ENCODE measurements at places on chromosomes 1 and 21.

GRCh38 chr1:2866422-2867086 lies 65.1 kb upstream of the TTC34 start:
- H3K27me3 ChIP-seq: no peaks in the 10 kb centered on the region
- no peaks in the 10 kb centered on the region for H3K4me1 ChIP-seq
- DNase-seq: no peak
- no peaks in the 10 kb centered on the region for H3K36me3 ChIP-seq

DNA sequence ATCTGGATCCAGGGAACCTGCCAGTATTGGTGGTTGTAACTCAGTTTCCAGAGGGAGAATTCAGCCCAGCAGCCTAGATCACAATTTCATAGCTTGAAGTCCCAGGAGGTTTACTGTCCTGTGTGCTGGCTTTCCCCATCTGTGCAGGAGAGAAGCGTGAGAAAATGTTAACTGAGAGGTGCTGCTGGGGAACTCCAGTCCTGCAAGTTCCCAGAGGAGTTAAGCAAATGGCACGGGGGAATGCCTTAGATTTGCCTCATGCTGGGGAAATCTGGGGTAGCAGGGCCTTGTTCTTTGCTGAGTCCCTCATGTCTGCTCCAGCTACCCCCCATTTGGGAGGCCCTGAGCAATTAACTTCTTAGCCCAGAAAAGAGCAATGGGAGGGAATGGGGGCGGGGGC lies 25.1 kb upstream of the SLAMF6 start:
- H3K4me1 ChIP-seq: no peaks in the 10 kb centered on the region
- H3K27me3 ChIP-seq: no peaks in the 10 kb centered on the region
- H3K36me3 ChIP-seq: no peaks in the 10 kb centered on the region

- H3K27ac ChIP-seq: no peak overlapping the region
- H3K36me3 ChIP-seq: peaks cover 29% of the 10 kb centered on the region
- no peak overlapping the region for H3K4me3 ChIP-seq
- no peak for DNase-seq
- H3K4me1 ChIP-seq: peaks cover 10% of the 10 kb centered on the region
Observed at GRCh38 chr1:15531682-15532081, 5.0 kb downstream of the DNAJC16 start.

- no peaks in the 10 kb centered on the region for H3K27me3 ChIP-seq
- no peak overlapping the region for H3K27ac ChIP-seq
- H3K4me1 ChIP-seq: no peaks in the 10 kb centered on the region
- no peak for DNase-seq
- no peaks in the 10 kb centered on the region for H3K36me3 ChIP-seq
Observed at GRCh38 chr1:212182171-212182570, 103.0 kb upstream of the PPP2R5A start.

GRCh38 chr1:29499104-29499650 lies 262.9 kb downstream of the PTPRU start:
- no peaks in the 10 kb centered on the region for H3K27me3 ChIP-seq
- no peak overlapping the region for H3K27ac ChIP-seq
- no peak overlapping the region for H3K4me3 ChIP-seq
- H3K4me1 ChIP-seq: no peaks in the 10 kb centered on the region

GRCh38 chr1:111221633-111222291 lies 5.8 kb upstream of the CHI3L2 start:
- H3K36me3 ChIP-seq: no peaks in the 10 kb centered on the region
- H3K4me3 ChIP-seq: no peak overlapping the region
- H3K27me3 ChIP-seq: no peaks in the 10 kb centered on the region
- DNase-seq: no peak
- H3K27ac ChIP-seq: no peak overlapping the region
- H3K4me1 ChIP-seq: peaks cover 4% of the 10 kb centered on the region

- H3K36me3 ChIP-seq: peaks cover 7% of the 10 kb centered on the region
- H3K27me3 ChIP-seq: no peaks in the 10 kb centered on the region
- H3K4me1 ChIP-seq: no peaks in the 10 kb centered on the region
- H3K27ac ChIP-seq: no peak overlapping the region
Observed at GRCh38 chr1:168007691-168008090, 70.8 kb upstream of the MPC2 start.

- H3K27me3 ChIP-seq: no peaks in the 10 kb centered on the region
- no peak overlapping the region for H3K4me3 ChIP-seq
- H3K4me1 ChIP-seq: no peaks in the 10 kb centered on the region
- H3K27ac ChIP-seq: no peak overlapping the region
Observed at GRCh38 chr1:199124351-199124750, 485.5 kb downstream of the PTPRC start.

GRCh38 chr1:229461032-229461668 lies 27.3 kb upstream of the ACTA1 start:
- H3K27ac ChIP-seq: no peak overlapping the region
- H3K27me3 ChIP-seq: no peaks in the 10 kb centered on the region
- DNase-seq: no peak
- H3K4me3 ChIP-seq: no peak overlapping the region
- peaks cover 88% of the 10 kb centered on the region for H3K36me3 ChIP-seq
- H3K4me1 ChIP-seq: no peaks in the 10 kb centered on the region

- H3K27ac ChIP-seq: no peak overlapping the region
- no peak for DNase-seq
- H3K4me1 ChIP-seq: no peaks in the 10 kb centered on the region
- no peak overlapping the region for H3K4me3 ChIP-seq
- peaks cover 6% of the 10 kb centered on the region for H3K36me3 ChIP-seq
- H3K27me3 ChIP-seq: no peaks in the 10 kb centered on the region
Observed at GRCh38 chr1:44251486-44251885, 38.2 kb downstream of the DMAP1 start.

- no peaks in the 10 kb centered on the region for H3K4me1 ChIP-seq
- no peak overlapping the region for H3K4me3 ChIP-seq
- no peak overlapping the region for H3K27ac ChIP-seq
- no peaks in the 10 kb centered on the region for H3K36me3 ChIP-seq
- H3K27me3 ChIP-seq: no peaks in the 10 kb centered on the region
- no peak for DNase-seq
Observed at GRCh38 chr1:65339866-65340468, 30.6 kb downstream of the DNAJC6 start.

- no peaks in the 10 kb centered on the region for H3K27me3 ChIP-seq
- DNase-seq: no peak
- no peak overlapping the region for H3K27ac ChIP-seq
- no peak overlapping the region for H3K4me3 ChIP-seq
- no peaks in the 10 kb centered on the region for H3K36me3 ChIP-seq
Observed at GRCh38 chr1:90580176-90580575, 136.9 kb downstream of the BARHL2 start.

DNA sequence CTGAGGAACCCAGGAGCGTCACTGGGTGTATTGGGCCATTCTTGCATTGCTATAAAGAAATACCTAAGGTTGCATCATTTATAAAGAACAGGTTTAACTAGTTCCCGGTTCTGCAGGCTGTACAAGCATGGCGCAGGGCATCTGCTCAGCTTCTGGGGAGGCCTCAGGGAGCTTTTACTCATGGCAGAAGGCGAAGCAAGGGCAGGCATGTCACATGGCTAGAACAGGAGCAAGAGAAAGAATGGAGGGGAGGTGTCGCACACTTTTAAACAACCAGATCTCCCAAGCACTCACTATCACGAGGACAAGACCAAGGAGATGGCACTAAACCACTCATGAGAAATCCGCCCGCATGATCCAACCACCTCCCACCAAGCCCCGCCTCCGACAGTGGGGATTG lies 65.2 kb downstream of the PSMG1 start:
- H3K36me3 ChIP-seq: no peaks in the 10 kb centered on the region
- no peak for DNase-seq
- no peak overlapping the region for H3K4me3 ChIP-seq
- H3K27ac ChIP-seq: no peak overlapping the region

DNA sequence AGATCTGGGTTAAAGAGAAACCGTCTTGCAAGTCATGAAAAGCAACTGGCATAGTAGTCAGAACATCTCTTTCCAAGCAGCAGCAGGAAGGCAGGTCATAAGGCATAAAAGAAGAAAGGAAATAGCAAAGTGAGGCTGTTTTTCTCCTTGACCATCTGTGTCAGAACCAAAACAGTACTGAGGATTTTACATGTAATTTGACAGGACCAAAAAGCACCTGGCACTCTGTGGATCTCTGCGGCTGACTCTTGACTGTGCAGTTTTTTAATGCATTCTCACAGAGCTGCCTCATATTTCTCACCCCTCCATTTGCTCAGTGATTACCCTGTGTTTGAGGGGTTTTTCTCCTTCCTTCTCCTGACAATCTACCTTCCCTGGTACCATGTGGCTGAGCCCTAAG lies 17.7 kb downstream of the TBX15 start:
- DNase-seq: no peak
- H3K27me3 ChIP-seq: no peaks in the 10 kb centered on the region
- no peaks in the 10 kb centered on the region for H3K4me1 ChIP-seq
- no peaks in the 10 kb centered on the region for H3K36me3 ChIP-seq

DNA sequence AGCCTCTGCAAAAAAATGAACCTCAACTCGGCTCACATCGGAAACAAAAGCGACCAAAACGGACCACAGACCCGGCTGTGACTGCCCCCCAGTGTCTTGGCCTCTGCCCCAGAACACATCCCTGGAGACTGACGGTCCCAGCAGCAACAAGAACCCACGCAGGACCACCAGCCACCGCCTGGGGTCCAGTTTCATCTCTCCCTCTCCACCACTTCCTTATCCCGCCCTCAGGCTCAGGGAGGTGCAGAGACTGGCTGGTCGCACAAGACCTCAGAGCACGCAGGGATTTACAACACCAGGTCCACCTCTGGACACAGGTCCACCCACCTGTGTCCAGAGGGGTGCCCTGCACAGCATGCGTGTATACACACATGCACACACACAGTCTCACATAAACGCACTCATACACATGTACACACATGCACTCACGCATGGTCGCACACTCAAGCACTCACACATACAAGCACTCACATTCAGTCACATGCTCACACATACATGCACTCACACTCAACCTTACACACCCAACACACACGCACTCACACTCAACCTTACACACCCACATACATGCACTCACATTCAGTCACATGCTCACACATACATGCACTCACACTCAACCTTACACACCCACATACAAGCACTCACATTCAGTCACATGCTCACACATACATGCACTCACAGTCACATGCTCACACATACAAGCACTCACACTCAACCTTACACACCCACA lies 18.6 kb upstream of the TMEM52 start:
- no peaks in the 10 kb centered on the region for H3K36me3 ChIP-seq
- no peak for DNase-seq
- no peak overlapping the region for H3K4me3 ChIP-seq
- no peak overlapping the region for H3K27ac ChIP-seq
- H3K4me1 ChIP-seq: no peaks in the 10 kb centered on the region
- no peaks in the 10 kb centered on the region for H3K27me3 ChIP-seq
